ENCODE measurements at places on chromosomes 2 and 18. TPM values are rescaled to one million over a fixed set of nuclear protein-coding genes. Genes with fewer than 3 reads are reported as not detected.

DNA sequence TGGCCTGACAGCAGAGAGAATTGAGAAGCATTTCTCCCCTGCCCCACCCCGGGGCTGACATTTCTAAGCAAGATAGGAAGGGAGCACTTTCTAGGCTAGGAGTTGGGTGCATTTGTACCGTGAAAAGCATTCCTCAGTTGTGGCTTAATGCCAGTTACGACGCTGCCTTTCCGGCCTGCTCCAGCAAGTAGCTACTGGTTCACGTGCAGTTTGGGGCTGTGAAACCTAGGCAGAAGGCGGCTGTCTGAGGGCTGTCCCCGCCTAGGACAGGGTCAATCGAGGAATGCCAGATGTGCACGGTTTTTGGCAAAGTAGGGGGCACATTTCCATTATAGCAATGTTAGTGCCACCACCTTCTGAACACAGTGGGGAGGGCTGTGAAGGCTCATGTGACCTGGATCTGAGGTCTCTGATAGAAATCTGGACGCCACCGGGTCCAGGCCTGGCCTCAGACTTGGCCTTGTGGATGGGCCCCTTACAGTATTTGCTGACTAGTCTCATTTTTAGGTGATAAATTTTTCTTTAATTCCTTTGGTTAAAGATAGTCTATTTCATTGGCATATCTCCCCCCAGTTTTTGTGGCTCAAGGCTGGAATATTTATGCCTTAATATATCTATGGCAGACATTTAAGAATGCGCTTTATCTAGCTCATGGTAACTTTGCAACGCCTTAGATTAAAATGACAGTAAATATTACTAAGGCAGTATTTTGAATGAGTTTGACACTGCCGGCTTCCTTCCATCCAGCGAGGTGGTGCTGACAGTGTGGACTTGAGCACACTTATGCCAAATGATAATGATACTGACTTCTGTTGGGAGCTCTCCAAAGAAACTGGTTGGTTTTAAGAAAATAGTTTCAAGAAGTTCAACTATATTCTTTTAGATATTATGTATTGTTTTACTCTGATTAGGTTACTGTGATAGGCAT, 78.7 kb downstream of the LPIN1 start:
- no peak for DNase-seq

- no peak for DNase-seq
Measured at GRCh38 chr2:111622859-111623258, 261.1 kb downstream of the ANAPC1 start.

DNA sequence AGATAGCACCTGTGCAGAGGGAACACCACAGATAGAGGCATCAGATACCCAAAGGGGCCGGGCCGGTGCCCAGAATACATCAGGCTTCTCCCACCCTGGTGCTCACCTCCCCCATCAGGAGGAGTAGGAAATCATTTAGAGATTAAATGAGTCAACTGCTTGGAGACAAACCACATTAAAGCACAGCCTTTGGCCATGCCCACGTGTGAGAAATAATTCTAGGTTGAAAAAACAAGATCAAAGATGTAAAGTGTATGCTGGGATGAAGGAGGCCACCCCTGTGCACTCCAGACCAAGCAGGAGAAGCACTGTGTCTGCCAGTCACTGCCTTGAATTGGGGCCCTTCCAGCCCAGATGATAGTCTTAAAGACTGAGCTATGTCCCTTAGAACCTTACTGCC, 152.8 kb upstream of the ACAA2 start:
- no peak for DNase-seq

DNA sequence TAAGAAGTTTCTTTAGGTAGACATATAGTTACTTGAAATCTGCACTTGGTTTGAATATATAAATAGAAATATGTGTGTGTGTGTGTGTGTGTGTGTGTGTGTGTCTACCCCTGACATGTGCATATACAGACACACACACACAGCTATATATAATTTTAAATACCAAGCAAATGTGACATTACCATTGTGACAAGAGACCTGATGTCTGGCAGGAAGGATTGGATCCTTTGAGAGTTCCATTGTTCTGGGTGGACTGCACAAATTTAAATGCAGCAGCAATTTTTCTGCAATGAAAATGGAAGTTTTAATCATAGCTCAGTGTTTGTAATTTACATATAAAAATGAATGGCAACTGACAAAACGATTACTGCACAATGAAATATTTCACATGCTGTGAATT, 87.8 kb upstream of the CCDC195 start:
- no peak for DNase-seq

GRCh38 chr2:215876139-215876936, 137.0 kb downstream of the MREG start:
- no peak for DNase-seq

DNA sequence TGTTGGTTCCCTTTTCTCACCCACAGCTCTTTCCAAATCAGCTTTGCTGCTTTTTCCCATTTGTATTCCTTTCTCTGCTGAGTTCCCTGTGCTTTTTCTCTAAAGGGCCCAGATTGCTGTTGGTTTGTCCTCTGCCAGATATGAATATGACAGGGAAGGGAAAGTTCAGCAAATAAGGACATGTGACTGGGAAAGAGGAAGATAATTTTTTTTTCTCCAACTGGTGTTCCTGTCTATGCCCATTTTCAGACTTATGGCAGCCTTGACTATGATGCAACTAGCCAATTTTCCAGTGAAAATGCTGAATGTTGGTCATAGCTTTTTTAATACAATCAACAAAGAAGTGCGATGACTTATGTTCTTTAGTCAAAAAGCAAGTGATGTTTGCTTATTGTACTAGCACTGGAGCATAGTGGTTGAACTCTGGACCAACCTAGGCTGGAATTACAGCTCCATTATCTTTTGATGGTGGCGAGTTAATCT, 7.7 kb downstream of the MDH1 start:
- DNase-seq: no peak

DNA sequence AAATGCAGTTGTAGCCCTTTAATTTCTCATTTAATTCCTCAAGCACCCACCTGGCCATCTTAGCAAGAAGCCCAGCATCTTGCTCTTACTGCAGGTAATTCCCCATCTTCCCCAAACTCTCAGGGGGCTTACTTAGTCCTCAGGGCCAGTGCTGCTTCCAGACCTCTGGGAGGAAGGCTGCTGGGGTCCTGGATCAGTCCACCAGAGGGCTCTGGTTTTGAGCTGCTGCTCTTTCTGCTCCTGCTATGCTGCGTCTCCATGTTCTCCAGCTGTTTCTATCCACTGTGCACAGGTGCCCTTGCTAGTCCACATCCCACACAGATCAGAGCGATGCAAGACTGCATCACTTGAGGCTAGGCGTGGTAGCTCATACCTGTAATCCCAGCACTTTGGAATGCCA, 34.5 kb upstream of the TMEM87B start:
- DNase-seq: no peak

The VSNL1 gene
- 0.33 TPM for total RNA-seq

The CIB4 gene
- 0.45 TPM for total RNA-seq
